Lower leg skin (tissue), 4 donors: ENCODE measurements at places on chromosomes 6 and 20. TPM values are rescaled to one million over a fixed set of nuclear protein-coding genes. Genes with fewer than 3 reads are reported as not detected.

DNA sequence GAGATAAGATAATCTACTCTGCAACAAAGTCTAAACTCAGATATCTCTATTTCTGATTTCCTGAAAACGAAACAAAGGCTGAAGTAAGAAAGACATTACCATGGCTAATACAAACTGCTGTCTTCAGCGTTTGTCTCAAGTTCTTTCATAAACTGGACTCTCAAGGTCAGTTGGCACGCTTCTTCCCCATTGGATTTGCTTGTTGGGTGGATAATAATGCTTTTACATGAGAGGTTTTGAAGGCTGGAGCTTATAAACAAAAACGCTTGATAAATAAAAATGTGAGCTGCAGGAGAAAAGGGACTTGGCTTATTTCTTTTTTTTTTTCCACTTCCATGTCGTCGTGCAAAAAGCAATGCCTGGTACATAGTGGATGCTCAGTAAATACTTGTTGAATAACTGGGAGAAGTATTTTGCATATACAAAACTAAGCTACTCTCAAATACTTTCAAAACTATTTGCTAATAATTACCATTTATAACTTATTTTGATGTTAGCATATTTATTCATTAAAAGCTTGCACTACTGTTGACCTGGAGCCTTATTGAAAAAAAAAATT, 65.7 kb upstream of the EEF1A1 start:
- no peak for DNase-seq

GRCh38 chr6:147185216-147185615, 19.0 kb upstream of the STXBP5 start:
- DNase-seq: no peak

DNA sequence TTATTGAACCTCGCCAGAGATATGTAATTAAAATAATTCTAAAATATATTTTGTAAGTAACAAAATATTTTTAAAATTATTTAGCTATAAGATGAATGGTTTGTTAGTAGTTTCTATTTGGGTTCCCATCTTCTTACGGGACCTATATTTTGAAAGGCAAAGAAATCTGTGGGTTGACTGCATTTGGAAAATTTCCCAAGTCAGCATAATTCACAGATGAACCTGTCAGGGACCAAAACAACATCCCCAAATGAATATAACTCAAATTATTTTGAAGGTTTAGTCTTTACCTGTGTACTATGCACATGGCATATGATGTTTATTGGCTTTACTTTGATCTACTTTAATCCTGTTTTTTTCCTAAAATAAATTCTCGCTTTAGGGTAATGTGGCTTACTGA, 607.4 kb upstream of the JAG1 start:
- no peak for DNase-seq

GRCh38 chr6:136989571-136990241, 55.1 kb downstream of the IL20RA start:
- DNase-seq: no peak

- no peak for DNase-seq
Measured at GRCh38 chr6:149108038-149108748, 209.3 kb upstream of the TAB2 start.

GRCh38 chr6:150541576-150541975, 58.1 kb upstream of the PLEKHG1 start:
- DNase-seq: no peak

DNA sequence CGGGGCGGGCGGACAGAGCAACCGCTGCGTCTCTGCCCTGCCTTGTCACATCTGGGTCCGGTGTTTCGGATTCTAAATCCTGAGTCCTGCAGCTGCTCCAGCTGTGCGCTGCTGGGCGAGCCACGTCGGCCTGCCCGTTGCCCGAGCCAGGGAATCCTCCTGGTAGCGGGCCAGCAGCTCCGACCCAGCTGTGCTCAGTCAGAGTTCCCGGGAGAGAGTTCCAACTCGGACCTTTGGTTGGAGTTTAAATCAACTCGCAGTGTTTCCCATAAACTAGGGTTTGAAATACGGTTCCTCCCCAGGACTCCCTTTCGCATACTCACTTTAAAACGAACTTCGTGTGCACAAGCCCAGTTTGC, 315 bp upstream of the PDE10A start:
- no peak for DNase-seq

DNA sequence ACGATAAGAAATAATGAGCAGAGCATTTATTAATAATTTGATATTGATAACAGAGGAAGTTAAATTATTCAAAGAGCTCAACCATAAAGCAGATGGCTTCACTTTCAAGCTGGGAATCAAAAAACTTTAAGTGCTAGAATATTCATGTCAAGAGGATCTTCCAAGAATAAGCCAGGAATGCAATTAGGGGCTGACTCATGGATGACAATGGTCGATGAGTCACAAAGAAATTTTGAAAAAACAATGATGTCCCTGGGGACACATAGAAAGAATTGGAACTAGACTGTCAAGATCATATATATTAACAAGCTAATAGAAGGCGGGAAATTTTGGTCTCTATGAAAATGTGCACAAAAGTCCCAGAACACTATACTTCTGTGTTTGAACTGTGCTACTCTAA, 304.1 kb downstream of the LAMA2 start:
- no peak for DNase-seq

DNA sequence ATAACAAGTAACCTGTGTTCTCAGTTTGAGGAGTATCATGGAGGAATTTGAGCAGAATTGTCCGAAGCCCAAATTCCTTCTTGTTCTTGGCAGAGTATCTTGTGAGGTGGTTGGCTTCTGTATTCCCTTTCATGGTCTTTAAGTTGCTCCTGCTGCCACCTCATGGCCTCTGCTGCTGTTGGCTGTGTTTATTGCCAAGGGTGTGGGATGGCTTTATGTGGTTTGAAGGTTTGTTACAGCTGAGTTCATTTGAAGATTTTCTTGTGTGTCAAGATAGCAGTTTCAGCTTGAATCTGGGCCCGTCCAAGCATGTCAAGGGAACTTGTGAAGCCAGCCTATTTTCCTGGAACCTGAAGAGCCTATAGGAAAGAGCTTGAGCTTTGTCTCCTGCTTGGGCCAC, 20.2 kb upstream of the TTK start:
- no peak for DNase-seq

- no peak for DNase-seq
Measured at GRCh38 chr6:30163918-30164654, 740 bp downstream of the TRIM15 start.

DNA sequence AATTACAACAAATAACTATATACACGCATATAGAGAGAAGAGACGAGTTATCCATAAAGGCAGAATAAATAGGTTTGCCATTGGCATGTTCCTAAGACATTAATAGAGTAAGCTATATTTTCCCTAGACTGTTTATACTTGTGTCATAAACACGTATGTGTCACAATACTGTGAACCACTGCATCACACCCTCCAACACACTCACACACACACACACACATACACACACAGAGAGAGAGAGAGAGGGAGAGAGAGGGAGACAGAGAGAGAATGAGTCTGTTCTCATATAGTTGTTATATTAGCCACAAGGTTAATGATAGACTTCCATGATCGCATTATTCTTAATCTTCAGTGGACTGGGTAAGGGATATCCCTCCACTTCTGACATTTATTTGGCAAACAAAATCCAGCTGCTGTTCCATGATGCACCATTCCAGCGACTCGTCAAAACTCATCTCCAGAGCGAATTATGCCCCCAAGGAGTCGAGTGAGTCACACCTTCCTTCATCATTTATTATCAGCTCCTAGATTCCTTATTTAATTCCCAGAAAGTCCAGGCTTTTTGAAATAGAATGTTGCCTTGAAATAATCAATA, 82.8 kb upstream of the HIVEP1 start:
- no peak for DNase-seq

GRCh38 chr20:59043698-59044097, 1.1 kb upstream of the PRELID3B start:
- no peak for DNase-seq

- DNase-seq: peak; percentile 82
Measured at GRCh38 chr6:166008441-166009369, 158.9 kb downstream of the TBXT start.

Gene EPB41L1
- 9.0 TPM for total RNA-seq

Gene GMNN
- total RNA-seq: 43.0 TPM

Gene TMEM14B
- total RNA-seq: 49.5 TPM

Gene SIRPB1
- not detected for total RNA-seq

Gene TAAR9
- not detected for total RNA-seq

Gene PI16
- total RNA-seq: 2.2 TPM

Gene CTSZ
- total RNA-seq: 38.8 TPM
